Cerebellar cortex (tissue), 1 donor: ENCODE measurements at places on chromosomes 3 and 15.

DNA sequence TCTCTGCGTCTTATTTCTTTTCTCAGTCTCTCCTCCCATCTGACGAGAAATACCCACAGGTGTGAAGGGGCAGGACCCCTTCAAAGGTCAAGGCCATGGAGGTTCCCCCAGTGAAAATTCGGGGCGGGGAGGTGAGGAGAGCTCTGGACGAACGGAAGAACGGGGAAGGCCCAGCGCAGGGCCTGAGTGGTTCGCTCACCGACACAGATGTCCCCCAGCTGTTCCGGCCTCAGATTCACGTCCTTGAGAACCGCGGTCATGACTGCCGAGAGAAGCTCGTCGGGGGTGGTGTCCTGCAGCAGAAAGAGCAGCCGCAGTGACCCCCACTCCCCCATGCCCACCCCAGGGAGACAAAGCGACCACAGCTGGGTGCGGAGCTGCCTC lies 542 bp downstream of the ACAA1 start:
- DNase-seq = no peak

DNA sequence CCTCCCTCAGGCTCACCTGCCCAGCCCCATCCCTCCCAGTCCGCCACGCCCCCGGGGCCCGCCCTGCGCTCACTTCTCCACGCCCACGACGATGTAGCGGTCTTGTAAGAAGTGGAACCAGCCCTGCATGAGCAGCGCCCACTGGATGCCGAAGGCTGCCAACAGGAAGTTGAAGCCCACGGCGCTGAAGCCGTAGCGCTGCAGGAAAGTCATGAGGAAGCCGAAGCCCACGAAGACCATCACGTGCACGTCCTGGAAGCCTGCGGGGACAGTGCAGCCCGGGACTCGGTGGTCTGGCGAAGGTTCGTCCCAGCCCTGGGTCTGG lies 9.7 kb downstream of the RHCG start:
- no peak for DNase-seq

DNA sequence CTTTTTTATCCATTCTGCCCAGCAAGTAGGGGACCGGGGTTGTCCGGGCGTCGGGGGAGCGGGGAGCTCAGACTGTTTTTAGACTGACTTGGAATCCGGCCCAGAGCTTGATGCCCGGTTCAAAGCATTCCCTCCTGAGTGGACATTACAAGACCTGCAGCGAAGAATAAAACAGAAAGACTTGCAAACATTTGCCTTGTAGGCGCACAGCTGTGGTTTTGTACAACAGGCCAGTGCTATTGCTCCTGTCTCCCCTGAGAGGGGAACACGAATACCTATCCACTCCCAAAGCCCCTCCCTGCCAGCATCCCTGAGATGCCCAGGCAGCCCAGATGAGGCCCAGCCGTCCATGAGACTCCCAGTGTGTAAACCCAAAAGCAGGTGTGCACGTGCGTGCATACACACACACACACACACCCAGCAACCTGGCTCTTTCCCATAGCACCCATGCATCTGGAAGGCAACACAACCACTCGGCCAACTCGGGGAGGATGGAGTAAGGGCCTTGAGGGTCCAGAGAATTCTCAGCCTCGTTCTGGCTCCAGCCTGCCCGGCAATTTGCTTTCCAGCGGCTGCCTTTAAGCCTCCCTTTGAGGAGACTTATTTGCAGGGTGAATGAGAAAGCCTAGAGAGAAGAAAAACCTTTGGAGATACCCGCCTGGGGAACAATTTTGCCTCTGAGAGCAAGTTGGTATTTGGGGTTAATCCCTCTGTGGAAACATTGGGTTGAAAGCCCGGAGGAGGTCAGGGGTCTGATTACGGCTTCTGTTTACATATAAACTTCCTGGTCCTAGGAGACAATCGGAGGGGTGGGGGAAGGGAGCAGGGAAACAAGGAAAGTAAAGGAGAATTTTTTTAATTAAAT lies 161.0 kb upstream of the HES1 start:
- no peak for DNase-seq

GRCh38 chr3:187677604-187678003 lies 7.4 kb upstream of the SST start:
- no peak for DNase-seq
